ENCODE measurements at places on chromosomes 1 and 21. TPM values are rescaled to one million over a fixed set of nuclear protein-coding genes. Genes with fewer than 3 reads are reported as not detected.

GRCh38 chr1:228185641-228185965, 20.0 kb downstream of the IBA57 start:
- no peak overlapping the region for H3K27ac ChIP-seq
- DNase-seq = no peak
- no peak overlapping the region for H3K4me3 ChIP-seq
- no peaks in the 10 kb centered on the region for H3K4me1 ChIP-seq
- no peaks in the 10 kb centered on the region for H3K36me3 ChIP-seq
- H3K27me3 ChIP-seq = no peaks in the 10 kb centered on the region

DNA sequence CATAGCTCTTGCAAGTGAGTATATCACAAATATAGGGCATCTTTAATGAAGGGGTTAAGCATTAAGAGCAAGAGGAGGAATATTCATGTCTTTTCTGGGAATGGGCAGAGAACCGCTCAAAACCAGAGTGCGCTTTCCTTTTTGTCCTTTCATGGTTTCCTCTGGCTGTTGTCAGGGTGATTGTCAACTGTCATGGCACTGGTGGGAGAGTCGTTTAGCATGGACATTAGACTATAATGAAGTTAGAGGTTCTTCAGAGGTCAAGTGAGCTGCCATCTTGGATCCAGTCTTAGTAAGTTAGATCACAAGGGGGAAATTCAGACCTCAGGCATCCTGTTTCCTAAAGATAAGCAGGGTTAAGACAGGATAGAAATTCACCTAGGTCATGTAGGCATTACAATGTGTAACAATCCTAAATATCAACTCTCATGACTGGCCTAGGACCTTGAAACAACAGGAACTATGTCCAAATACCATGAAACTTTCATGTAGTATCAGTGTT, 12.1 kb upstream of the COA6 start:
- no peak for DNase-seq
- 0 out of 2 replicates have a peak, but pooled peaks cover 4% of the 10 kb centered on the region for H3K27me3 ChIP-seq
- no peak overlapping the region for H3K4me3 ChIP-seq
- no peaks in the 10 kb centered on the region for H3K36me3 ChIP-seq

- DNase-seq = peak; percentile 95
- H3K27ac ChIP-seq = peak overlapping the region; percentile 90
- no peaks in the 10 kb centered on the region for H3K27me3 ChIP-seq
- H3K4me1 ChIP-seq = peaks cover 61% of the 10 kb centered on the region
- peak overlapping the region; percentile 31 for H3K4me3 ChIP-seq
Measured at GRCh38 chr1:240244968-240245628, 153.4 kb downstream of the FMN2 start.

DNA sequence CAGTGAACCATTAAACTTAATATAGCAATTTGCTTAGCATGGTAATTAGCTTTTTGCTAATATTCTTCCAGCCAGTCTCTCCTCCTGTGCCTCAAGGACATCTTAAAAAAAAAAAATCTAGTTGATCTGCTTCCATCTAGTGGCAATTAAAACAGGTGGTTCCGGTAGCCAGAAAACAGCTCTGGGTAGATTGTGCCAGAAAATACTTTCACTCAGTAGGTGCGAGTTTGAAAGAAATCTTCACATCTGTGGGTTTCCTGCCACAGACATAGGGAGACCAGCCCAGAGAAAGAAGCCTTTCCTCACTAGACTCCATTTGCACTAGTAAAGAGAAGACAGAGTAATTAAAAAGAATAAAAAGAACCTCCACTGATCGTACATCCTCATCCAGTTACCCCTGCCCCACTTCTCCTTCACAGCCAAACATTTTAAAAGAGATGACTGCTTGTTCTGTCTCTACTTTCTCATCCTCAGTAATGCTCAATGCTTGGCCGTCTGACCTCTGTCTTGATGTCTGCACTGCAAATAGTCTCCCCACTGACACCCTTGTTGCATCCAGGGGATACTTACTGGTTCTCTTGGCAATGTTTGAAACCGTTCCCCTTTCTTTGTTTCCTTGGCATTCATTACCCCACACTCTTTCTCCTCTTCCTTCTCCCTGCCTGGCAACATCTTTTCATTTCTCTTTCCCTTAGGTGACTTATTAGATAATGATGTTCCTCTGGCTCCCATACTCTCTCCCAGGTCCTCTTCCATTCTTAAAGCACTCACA, 16.9 kb downstream of the SELL start:
- no peaks in the 10 kb centered on the region for H3K4me1 ChIP-seq
- no peaks in the 10 kb centered on the region for H3K27me3 ChIP-seq
- no peak overlapping the region for H3K4me3 ChIP-seq
- no peaks in the 10 kb centered on the region for H3K36me3 ChIP-seq
- no peak overlapping the region for H3K27ac ChIP-seq
- DNase-seq = no peak

DNA sequence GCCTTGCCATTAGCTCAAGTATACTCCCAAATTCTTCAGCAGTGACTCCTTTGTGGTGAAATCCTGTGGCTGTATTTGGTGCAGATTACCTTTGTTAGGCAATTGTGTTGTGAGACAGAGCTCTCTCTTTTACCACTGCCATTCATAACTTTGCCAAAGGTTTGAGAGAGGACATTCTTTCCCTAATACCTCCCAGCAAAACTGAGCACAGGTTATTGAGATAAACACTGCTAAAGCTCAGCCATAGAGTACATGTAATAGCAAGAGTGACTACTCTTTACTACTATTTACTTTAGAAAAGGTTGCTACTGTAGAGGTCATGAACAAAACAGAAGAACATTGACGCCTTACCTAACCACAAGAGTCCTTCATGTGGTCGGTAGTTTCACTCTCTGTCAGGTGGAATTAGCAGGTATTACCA, 514.0 kb upstream of the ADAMTS5 start:
- peaks cover 30% of the 10 kb centered on the region for H3K4me1 ChIP-seq
- no peaks in the 10 kb centered on the region for H3K36me3 ChIP-seq
- H3K27ac ChIP-seq = no peak overlapping the region
- DNase-seq = peak; percentile 68
- H3K4me3 ChIP-seq = no peak overlapping the region
- no peaks in the 10 kb centered on the region for H3K27me3 ChIP-seq

GRCh38 chr1:66041654-66042053, 249.0 kb downstream of the PDE4B start:
- H3K27me3 ChIP-seq = no peaks in the 10 kb centered on the region
- DNase-seq = no peak
- H3K4me3 ChIP-seq = no peak overlapping the region
- no peaks in the 10 kb centered on the region for H3K4me1 ChIP-seq

- DNase-seq = no peak
- no peaks in the 10 kb centered on the region for H3K36me3 ChIP-seq
- no peaks in the 10 kb centered on the region for H3K4me1 ChIP-seq
Measured at GRCh38 chr1:3193811-3194210, 124.8 kb downstream of the PRDM16 start.

GRCh38 chr1:235734335-235734734, 84.8 kb upstream of the GNG4 start:
- H3K27ac ChIP-seq = no peak overlapping the region
- H3K4me1 ChIP-seq = peaks cover 24% of the 10 kb centered on the region
- DNase-seq = no peak
- no peaks in the 10 kb centered on the region for H3K27me3 ChIP-seq

- H3K27me3 ChIP-seq = no peaks in the 10 kb centered on the region
- H3K27ac ChIP-seq = no peak overlapping the region
- no peaks in the 10 kb centered on the region for H3K36me3 ChIP-seq
- H3K4me3 ChIP-seq = no peak overlapping the region
- DNase-seq = no peak
Measured at GRCh38 chr1:9658199-9658598, 6.7 kb downstream of the PIK3CD start.

DNA sequence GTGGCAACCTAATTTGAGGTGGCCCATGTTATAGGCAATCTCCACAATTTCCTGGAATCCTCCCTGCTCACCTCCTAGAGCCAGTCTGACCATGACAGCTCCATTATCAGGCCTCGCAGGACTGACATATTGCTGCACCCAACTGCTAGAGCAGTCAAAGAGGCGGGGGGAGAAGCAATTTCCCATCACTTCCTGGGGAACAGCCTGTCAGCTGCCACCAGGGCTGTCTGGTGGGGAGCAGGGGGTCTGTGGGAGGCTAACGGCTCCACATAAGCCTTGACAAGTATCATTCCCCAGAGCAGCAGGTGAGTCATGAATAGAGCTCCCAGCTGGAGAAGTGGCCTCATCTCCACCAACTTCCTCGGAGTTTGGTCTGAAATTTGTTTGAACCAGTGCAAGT, 322.9 kb downstream of the MATN1 start:
- H3K36me3 ChIP-seq = no peaks in the 10 kb centered on the region
- no peak overlapping the region for H3K4me3 ChIP-seq
- peaks cover 4% of the 10 kb centered on the region for H3K27me3 ChIP-seq
- no peaks in the 10 kb centered on the region for H3K4me1 ChIP-seq

DNA sequence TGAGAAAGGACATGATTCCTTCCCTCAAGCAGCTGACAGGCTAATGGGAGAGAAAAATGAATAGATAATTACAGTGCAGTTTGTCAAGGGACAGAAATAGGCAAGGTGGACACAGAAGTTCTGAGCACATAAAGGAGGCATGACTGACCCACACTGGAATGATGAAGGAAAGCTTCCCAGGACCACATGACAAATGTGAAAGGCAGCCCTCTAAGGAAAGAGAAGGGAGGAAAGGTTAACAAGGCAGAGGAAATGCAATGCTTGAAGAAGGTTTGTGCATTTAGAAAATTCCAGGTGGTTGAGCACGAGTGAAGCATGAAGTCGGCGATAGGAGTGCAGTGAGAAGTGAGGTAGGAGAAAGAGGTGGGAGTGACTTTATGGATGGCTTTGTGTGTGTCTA, 37.4 kb downstream of the LAMC2 start:
- peak; percentile 53 for DNase-seq
- H3K4me1 ChIP-seq = no peaks in the 10 kb centered on the region
- no peaks in the 10 kb centered on the region for H3K27me3 ChIP-seq
- H3K36me3 ChIP-seq = no peaks in the 10 kb centered on the region

GRCh38 chr1:200556002-200556401, 64.5 kb downstream of the KIF14 start:
- no peaks in the 10 kb centered on the region for H3K4me1 ChIP-seq
- peak; percentile 29 for DNase-seq
- H3K4me3 ChIP-seq = no peak overlapping the region
- no peak overlapping the region for H3K27ac ChIP-seq
- no peaks in the 10 kb centered on the region for H3K27me3 ChIP-seq

GRCh38 chr1:88126467-88126866, 557.6 kb upstream of the PKN2 start:
- no peaks in the 10 kb centered on the region for H3K4me1 ChIP-seq
- no peak for DNase-seq
- no peak overlapping the region for H3K4me3 ChIP-seq
- H3K27ac ChIP-seq = no peak overlapping the region
- H3K27me3 ChIP-seq = no peaks in the 10 kb centered on the region

- H3K27ac ChIP-seq = no peak overlapping the region
- H3K4me1 ChIP-seq = no peaks in the 10 kb centered on the region
- no peak overlapping the region for H3K4me3 ChIP-seq
- no peaks in the 10 kb centered on the region for H3K36me3 ChIP-seq
- H3K27me3 ChIP-seq = no peaks in the 10 kb centered on the region
- DNase-seq = no peak
Measured at GRCh38 chr21:40567501-40567900, 279.5 kb downstream of the DSCAM start.

GRCh38 chr21:31493350-31493880, 149.4 kb upstream of the TIAM1 start:
- H3K36me3 ChIP-seq = no peaks in the 10 kb centered on the region
- DNase-seq = no peak
- H3K4me3 ChIP-seq = no peak overlapping the region
- no peaks in the 10 kb centered on the region for H3K4me1 ChIP-seq
- H3K27me3 ChIP-seq = no peaks in the 10 kb centered on the region

GRCh38 chr1:221162939-221163338, 283.7 kb downstream of the HLX start:
- no peaks in the 10 kb centered on the region for H3K36me3 ChIP-seq
- no peaks in the 10 kb centered on the region for H3K27me3 ChIP-seq
- DNase-seq = peak; percentile 20
- no peak overlapping the region for H3K27ac ChIP-seq

- no peak for DNase-seq
- peaks cover 19% of the 10 kb centered on the region for H3K4me1 ChIP-seq
- no peaks in the 10 kb centered on the region for H3K36me3 ChIP-seq
- H3K4me3 ChIP-seq = no peak overlapping the region
- H3K27me3 ChIP-seq = no peaks in the 10 kb centered on the region
- no peak overlapping the region for H3K27ac ChIP-seq
Measured at GRCh38 chr1:41493626-41494350, 9.3 kb upstream of the EDN2 start.

DNA sequence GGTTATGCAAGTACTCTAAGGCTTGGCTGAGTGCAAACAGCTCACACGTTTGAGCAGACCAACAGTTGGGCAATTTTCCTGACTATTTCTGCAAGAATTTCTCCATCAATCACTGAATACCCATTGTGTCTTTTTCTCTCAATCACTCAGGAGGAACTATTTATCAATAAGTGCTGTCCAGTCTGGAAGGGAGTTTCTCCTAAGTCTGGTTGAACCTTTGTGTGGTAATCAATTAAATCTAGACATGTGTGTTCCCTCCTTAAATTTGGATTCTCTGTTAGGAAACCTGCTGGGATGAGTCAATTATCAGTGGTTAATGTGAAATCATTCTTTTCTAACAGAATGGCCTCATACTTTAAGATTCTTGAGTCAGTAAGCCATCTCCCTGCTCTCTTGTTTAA, 6.8 kb upstream of the AADACL3 start:
- H3K4me3 ChIP-seq = no peak overlapping the region
- no peaks in the 10 kb centered on the region for H3K27me3 ChIP-seq
- peaks cover 44% of the 10 kb centered on the region for H3K4me1 ChIP-seq

GRCh38 chr1:206685769-206686477, 1.2 kb downstream of the MAPKAPK2 start:
- peak overlapping the region; percentile 93 for H3K4me3 ChIP-seq
- H3K27me3 ChIP-seq = no peaks in the 10 kb centered on the region
- H3K4me1 ChIP-seq = peaks cover 36% of the 10 kb centered on the region
- peak; percentile 90 for DNase-seq

DNA sequence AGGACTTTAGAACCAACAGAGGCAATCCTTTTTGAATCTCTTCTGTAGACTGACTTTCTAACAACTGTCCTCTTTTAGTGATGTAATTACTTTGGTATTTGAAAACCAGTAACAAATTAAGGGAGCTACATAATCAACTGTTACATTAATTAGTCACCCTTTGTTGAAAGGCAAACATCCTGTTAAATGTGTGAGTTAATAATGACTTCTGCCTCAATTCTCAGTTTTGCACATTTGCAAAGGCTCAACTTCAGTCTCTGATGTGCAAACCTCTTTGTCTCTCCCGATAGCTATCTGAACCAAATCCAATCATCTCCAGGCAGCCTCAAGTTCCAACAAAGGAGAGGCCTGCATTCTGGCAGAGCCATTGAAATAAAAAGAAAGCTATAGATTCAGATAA, 135.4 kb upstream of the C8B start:
- H3K27me3 ChIP-seq = no peaks in the 10 kb centered on the region
- no peak overlapping the region for H3K27ac ChIP-seq

GRCh38 chr1:84078108-84078841, 65.8 kb upstream of the PRKACB start:
- peaks cover 20% of the 10 kb centered on the region for H3K4me1 ChIP-seq
- H3K27me3 ChIP-seq = no peaks in the 10 kb centered on the region
- H3K4me3 ChIP-seq = peak overlapping the region; percentile 85
- DNase-seq = peak; percentile 59
- H3K36me3 ChIP-seq = no peaks in the 10 kb centered on the region
- peak overlapping the region; percentile 87 for H3K27ac ChIP-seq

Gene TINAGL1
- 4.7 TPM for total RNA-seq

Gene TRABD2B
- not detected for total RNA-seq

Gene LRRC53
- not detected for total RNA-seq

Gene SH2D5
- total RNA-seq = 1.4 TPM

Gene FCRL6
- not detected for total RNA-seq

Gene TCHH
- not detected for total RNA-seq

Gene S100A7A
- total RNA-seq = not detected

Gene TDRD5
- not detected for total RNA-seq

Gene S100B
- total RNA-seq = not detected

Gene GLIS1
- total RNA-seq = 1.0 TPM
